ENCODE measurements at places on chromosomes 2 and 18. TPM values are rescaled to one million over a fixed set of nuclear protein-coding genes. Genes with fewer than 3 reads are reported as not detected.

The EFEMP1 gene
- 39.8 TPM for polyA plus RNA-seq

DNA sequence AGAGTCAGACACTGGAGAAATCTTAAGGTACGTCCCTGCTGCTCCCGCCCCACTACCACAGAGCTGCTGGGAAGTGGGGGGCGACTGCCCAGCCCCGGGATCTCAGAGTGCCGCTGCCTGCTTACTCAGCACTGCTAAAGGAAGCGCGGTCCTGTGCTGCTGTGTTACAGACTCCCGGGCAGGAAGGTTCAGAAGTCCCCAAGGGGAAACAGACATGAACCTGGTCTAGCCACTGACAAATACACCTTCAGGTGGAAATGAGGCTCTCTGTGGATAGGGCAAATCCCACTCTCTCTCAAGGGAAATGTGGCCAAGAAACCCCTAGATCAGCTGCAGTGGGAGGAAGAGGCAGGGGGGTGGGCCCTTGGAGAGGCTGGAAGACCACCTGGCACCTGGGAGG is 13.7 kb downstream of the MTERF4 start:
- no peak for DNase-seq

GRCh38 chr2:74548900-74549826 is 4.6 kb downstream of the LOXL3 start:
- peak; percentile 60 for DNase-seq

DNA sequence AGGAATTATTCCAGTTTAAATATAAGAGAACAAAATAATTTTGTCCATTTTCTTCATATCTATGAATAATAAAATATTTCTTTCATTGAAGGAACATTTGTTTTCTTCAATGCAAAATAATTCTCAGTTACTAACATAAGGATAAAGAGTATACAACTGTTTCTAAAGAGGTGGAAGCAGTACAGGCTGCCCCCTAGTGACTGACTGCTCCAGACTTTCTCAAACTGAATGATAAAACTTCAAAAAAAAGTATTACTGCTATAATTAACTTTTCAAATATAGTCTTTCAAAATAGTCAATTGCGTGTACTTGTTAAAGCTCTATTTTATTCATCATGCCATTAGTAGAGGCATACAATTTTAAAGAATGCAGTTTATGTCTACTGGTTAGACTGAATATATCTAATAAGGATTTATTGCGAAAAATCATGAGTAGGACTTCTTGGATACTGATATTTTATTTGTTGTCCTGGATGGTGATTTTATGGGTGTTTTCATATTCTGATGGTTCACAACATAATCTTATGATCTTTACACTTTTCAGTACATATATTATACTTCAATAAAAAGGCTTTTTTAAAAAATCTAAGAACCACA is 100.1 kb downstream of the WDPCP start:
- DNase-seq, result peak; percentile 25

DNA sequence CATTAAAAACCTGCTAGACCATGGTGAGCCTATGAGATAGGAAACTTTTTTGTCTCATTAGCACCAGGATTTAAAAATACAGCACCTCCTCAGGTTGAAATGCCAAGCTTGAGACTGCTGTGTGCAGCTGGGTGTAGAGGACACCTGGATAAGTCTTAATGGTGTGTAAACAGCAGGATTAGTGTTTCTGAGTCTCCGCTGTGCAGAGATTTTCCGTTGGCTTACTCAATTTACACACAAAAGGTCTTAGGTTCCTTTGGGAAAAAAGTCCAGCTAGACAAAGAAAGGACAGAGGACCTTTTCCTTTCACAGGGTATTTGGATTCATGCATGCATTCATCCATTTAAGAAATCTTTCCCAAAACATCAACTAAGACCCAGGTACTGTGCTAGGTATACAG is 168.1 kb downstream of the NRXN1 start:
- no peak for DNase-seq

DNA sequence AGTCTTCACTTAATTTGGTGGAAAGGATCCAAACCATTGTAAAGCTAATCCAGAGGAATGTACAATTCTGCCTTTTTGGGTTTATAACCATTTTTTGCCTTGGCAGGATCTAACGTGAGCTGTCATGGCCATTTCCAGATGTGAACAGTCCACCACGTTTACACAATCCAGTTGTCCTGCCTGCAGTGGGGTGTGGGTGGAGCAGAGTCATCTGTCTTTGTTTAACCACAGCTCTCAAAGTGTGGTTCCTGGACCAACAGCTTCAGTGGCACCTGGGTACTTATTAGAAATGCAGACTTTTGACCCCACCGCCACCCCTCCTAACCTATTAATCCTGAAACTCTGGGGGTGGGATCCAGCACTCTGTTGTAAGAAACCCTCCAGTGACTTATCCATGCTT is 35.9 kb downstream of the FHOD3 start:
- no peak for DNase-seq

- DNase-seq, result peak; percentile 86
Observed at GRCh38 chr2:37523814-37524362, 147.6 kb downstream of the CDC42EP3 start.

GRCh38 chr2:24708537-24709152 is 84.5 kb downstream of the PTRHD1 start:
- DNase-seq, result no peak

DNA sequence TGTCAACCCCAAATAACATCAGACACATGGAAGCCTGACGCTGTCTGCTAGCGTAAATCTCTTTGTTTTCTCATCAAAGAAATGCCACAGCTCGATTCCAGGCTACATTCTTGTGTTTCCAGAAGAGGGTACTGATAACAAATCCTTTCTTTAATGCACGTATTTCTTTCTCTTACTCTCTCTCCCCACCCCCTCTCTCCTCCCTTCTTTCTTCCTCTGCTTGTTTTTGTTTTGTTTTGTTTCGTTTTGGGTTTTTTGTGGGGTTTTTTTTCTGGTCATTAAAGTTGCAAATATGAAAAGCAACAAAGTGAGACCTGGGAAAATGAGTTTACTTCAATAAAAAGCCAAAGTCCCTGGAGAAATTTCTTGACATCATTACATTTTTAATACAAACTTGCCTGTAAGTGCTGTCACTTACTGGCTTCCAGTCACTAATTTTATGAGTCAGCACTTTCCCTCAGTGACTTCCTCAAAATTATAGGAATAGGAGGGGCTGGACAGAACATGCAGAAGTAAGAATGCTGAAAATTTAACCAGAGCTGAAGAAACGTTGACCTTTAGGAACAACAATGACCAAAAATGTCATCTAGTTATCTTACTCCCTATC is 106.7 kb upstream of the NABP1 start:
- DNase-seq, result peak; percentile 19

GRCh38 chr2:71309-72035 is 25.2 kb upstream of the FAM110C start:
- no peak for DNase-seq

DNA sequence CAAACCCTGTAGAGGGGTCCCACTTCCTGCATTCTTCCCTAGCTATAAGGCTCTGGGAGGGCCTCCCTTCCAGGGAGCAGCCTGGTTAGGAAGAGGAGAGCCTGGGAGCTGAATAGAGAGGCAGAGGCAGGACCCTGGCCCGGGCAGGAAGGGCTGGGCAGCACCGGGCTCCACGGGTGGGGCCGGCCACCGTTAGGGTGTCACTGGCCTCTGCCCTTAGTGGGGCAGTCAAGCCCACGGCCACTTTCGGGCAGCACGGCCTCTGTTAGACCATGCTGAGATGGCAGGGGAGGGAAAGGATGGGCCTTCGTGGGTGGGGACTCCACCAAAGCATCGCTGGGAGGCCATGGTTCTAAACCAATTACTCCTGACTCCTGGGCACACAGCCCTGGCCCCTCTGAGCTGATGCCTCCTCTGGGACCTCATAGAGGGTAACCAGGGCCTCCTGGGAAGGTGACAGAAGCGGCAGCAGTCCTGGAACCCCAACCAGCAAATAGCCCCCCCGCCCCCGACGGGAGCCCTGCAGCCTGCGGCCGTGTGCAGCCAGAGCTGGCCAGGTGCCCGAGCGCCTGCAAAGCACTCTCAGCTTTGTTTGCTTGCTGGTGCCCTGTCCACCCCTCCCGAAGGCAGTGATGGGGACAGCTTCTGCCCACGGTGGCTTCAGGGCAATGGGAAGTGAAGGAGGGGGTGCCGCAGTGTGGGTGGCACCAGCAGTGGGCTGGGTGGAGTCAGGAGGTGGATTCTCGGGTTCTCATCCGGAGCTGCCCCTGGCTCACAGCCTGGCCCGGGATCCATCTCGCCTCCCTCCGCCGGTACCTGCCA is 16.3 kb upstream of the HPCAL1 start:
- DNase-seq, result no peak

- no peak for DNase-seq
Observed at GRCh38 chr2:100196786-100197494, 54.5 kb upstream of the AFF3 start.

DNA sequence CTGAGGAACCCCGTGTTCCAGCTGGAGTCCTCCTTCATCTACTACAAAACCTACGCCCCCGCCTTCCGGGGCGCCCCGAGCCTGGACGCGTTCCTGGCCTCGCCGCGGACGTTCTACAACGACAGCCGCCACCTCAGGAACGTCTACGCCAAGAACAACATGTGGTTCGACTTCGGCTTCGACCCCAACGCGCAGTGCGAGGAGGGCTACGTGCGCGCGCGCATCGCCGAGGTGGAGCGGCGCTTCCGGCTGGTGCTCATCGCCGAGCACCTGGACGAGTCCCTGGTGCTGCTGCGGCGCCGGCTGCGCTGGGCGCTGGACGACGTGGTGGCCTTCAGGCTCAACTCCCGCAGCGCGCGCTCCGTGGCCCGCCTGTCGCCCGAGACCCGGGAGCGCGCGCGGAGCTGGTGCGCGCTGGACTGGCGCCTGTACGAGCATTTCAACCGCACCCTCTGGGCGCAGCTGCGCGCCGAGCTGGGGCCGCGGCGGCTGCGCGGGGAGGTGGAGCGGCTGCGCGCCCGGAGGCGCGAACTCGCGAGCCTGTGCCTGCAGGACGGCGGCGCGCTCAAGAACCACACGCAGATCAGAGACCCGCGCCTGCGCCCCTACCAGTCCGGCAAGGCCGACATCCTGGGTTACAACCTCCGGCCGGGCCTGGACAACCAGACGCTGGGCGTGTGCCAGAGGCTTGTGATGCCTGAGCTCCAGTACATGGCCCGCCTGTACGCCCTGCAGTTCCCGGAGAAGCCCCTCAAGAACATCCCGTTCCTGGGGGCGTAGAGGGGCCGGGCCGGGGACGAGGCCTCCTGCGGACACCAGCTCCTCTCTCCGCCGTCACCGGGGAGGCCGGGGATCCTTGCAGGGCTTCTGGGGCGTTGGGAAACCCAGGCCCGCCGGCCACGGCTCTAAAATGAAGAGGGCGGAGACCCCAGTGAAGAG is 5.3 kb upstream of the NEU4 start:
- DNase-seq, result peak; percentile 49

The KCNG2 gene
- polyA plus RNA-seq, result 0.21 TPM

The CROCC2 gene
- polyA plus RNA-seq, result 0.27 TPM

DNA sequence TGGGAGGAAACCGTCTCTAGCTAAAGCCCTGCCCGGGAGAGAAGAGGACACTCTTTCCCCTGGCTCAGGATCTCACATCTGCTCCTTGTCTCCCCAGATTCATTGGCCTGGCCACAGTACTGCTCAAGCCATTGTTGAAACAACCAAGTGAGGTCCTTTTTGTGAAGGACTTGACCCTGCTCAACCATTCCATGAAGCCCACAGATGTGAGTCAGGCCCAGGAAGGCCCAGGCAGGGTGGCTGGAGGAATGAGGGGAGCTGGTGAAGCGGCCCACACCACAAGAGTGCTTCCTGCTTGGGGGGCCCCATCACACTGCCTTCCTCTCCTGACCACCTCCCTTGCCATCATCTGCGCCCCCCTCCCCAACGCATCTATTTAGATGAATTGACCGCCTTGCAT is 5.1 kb downstream of the FER1L5 start:
- no peak for DNase-seq

GRCh38 chr2:65834062-65834461 is 401.7 kb upstream of the SPRED2 start:
- DNase-seq, result no peak

DNA sequence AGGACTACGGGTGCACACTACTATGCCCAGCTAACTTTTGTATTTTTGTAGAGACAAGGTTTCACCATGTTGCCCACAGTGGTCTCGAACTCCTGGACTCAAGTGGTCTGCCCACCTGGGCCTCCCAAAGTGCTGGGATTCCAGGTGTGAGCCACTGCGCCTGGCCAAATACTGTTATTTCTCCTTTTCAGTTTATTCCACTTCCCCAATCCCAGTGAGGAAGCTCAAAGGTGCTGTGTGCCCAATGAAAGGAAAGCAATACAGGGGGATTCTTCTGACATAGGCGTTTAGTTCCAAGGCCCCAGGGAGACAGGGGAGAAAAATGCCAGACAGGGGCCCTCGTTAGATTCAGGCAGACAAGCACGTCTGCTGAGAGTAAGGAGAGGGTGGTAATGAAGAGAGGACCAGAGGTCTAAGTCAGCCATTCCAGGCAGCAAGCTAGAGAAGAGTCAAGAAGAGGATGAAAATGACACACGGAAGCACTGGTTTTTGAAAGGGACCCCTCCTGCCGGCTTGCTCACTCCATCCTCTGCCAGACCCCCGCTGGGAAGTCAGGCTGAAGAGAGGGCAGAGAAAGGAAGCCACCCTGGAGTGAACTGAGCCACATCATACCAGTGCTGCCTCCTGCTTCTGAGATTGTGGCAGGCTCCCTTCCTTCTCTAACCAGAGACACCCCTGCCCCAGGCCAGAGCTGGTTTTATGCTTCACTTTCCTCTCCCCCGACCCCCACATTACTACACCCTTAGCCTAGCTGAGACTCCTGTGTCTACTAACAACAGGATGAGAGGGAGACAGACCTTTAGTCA is 6.7 kb downstream of the INO80C start:
- DNase-seq, result no peak

DNA sequence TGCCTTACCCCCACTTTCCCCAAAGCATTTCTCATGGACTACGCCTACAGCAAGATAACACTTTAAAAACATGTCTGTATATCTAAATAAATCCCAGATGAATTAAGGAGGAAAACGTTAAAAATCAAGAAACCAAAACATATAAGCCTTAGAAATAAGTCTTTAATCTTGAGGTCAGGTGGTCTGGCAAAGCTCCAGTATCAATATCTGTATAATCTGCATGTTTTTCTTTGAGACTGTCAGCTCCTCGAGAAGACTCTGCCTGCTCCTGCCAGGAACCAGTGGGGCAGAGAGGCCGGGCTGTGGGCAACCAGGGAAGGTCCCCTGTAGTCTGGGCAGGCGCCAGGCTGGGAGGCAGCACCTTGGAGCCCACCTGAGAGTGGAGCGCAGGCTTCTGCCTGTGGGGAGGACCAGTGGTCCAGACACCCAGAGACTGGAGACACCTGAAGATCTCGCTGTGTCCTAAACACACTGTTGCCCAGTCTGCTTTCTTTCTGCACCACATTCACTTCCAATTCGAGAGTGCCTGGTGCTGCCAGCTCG is 291.0 kb upstream of the SOX11 start:
- no peak for DNase-seq

DNA sequence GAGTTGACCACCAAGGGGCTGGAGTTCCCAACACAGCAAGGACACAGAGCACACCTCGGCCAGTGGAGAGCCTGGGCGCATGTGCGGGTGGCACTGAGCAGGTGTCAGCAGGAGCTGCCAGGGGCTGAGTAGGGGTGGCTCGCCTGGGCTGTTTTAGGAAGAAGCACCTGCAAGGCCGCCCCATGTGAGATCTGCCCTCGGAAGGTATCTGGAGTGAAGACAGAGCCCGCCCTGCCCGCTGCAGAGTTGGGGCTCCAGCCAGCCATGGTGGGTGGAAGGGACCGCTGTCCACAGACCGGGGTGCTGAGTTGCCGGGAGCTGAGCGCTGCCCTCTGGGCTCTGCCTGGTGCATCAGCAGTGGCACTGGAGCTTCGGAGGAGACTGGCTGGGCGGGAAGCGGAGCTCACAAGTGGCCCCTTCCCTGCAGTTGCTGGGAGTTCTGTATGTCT is 35.2 kb downstream of the MTERF4 start:
- DNase-seq, result no peak

GRCh38 chr2:196253116-196253480 is 81.7 kb upstream of the STK17B start:
- DNase-seq, result no peak

Measured in muscle of arm (tissue), 14 donors.